ENCODE measurements at places on chromosomes 4 and X. TPM values are rescaled to one million over a fixed set of nuclear protein-coding genes. Genes with fewer than 3 reads are reported as not detected.
A peak's percentile ranks its signal among the peaks of the same experiment; 100 is the strongest.

PCYT1B gene
- not detected for polyA plus RNA-seq

DNA sequence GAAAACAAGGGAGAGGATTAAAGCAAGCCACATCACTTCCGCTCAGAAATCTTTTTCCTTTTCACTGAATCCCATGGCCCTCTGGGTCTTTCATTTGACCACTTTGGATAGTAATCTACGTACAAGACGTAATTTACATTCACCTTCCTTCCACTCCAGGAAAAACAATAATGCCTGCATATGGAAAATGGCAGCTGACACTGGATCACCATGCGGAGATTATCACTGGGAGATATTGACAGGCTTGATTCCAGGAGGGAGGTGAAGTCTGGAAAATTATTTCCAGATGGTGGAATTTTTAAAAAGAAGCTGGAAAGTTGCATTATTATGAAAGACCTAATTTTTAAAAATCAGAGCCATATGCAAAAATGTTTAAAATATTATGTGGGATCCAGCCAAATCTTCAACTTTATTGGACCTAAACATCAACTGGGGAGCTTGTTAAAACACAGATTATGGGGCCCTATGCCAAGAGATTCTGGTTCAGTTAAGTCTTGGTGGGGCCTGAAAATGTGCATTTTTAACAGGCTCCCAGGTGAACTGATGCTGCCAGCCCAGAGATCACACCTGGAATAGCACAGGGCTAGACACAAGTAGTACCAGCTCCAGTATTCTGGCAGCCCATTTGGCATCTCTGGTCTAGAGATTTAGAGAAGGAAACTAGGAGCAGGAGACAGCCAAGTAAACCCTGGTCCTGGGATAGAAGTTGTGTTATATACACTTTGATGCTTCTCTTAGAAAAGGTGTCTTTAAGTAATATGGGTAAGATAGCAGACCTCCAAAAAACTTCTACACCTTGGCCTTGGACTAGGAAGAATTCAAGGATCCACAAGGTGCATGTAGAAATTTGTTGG, 290.3 kb upstream of the LDB2 start:
- no peaks in the 10 kb centered on the region for H3K36me3 ChIP-seq
- no peak overlapping the region for H3K27ac ChIP-seq
- no peaks in the 10 kb centered on the region for H3K27me3 ChIP-seq
- DNase-seq: no peak
- H3K4me3 ChIP-seq: no peak overlapping the region

DNA sequence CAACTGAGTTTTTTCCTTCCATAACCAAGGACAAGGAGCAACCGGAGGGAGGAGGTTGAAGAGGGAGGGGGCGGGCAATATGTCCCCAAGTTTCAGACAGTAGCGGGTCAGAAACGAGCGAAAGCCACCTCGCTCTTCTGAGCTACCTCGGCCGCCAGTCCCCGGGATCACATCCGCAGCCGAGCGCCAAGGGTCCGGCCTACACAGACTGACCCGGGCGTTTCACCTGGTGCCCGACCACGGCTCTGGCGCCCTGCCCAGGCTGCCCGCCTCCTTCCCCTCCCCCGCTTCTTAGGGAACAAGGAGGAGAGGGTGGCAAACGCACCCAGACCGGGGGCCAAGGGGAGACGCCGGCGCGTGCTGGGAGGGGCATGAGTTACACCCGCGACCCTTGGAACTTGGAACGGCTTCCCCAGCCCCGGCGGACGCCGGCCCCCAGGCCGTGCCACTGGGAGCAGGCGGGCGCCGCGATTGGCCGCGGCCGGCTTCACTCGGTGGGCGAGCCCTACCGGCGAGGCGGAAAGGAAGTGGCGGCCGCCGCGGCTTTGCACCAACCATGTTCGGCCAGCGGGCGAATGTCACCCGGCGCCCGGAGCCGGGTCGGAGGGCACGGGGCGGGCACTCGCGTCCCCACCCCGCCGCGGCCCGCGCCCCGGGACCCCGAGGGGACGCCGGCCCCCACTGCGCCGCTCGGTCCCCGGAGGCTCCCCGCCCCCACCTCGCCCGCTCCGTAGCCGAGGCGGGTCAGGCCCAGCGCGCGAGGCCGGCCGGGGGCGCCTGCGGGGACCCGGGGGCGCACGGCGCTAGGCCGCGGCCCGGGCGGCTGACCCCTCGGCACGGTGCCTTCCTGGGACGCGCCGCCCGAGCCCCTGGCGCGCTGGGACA, 1.5 kb downstream of the IRF2 start:
- DNase-seq: peak; percentile 29
- H3K4me3 ChIP-seq: peak overlapping the region; percentile 43
- no peaks in the 10 kb centered on the region for H3K27me3 ChIP-seq
- H3K27ac ChIP-seq: peak overlapping the region; percentile 99
- H3K36me3 ChIP-seq: no peaks in the 10 kb centered on the region

DNA sequence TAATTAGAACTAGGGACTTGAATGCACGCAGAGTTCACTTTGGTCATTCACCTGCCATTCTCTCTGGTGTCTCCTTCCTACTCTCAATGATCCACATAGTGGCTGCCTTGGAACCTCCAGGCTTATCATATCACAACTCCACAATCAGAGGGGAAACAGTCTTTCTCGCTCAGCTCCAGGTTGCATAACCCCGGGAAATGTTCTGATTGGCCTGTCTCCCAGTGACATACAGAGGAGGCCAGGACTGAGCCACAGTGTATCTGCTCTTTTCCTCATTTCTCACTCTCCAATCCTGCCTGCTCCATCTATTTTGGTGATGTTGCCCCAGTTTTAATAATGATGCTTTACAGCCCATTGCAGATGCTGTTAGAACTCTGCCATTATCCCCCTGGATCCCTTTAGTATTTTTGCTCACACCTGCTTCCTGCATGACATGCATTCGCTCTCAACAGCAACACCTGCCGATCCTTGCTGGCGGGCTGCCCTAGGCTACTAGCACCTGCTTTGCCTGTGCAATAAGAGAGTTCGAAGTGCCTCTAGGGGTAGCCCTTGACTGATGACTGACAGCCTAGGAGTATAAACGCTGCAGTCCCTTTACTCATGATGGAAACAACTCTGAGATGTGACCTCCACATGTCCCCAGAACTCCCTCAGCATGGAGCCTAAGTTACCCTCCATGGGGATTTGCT, 211.3 kb upstream of the RPS6KA3 start:
- no peaks in the 10 kb centered on the region for H3K36me3 ChIP-seq
- no peaks in the 10 kb centered on the region for H3K27me3 ChIP-seq
- H3K4me1 ChIP-seq: no peaks in the 10 kb centered on the region
- H3K27ac ChIP-seq: no peak overlapping the region
- no peak overlapping the region for H3K4me3 ChIP-seq

Measured in CD4-positive, alpha-beta memory T cell (primary cell).